ENCODE measurements at places on chromosomes 5 and 9.

- no peak for DNase-seq
These were observed 99.6 kb downstream of the DOCK2 start for GRCh38 chr5:169736653-169737052.

DNA sequence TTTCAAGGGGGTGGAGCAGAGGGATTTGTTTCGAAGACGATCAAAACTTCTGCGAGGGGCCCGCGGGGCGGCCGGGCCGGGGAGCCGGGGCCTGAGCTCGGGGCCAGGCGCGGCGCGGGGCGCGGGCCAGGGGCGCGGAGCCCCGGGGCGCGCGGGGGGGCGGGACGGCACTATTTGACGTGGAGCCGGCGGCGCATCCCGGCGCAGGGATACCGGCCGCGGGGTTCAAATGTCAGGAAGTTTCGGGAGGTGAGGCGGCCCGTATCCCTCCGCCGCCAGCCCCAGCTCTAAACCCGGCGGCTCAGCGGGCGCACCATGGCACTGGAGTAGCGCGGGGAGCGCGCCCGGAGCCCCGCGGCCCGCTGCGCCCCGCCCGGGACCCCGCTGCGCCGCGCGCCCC lies at the start of gene LMX1B:
Gene LMX1B, plus strand, starts transcription at position 278 of the 400 bp plus-strand sequence. CDS start 522 bp downstream, outside the sequence.
- DNase-seq = no peak

GRCh38 chr5:154477382-154478223 lies 424 bp downstream of the HAND1 start:
- DNase-seq = no peak

GRCh38 chr5:170546282-170546681 lies 42.5 kb downstream of the KCNIP1 start:
- DNase-seq = no peak

DNA sequence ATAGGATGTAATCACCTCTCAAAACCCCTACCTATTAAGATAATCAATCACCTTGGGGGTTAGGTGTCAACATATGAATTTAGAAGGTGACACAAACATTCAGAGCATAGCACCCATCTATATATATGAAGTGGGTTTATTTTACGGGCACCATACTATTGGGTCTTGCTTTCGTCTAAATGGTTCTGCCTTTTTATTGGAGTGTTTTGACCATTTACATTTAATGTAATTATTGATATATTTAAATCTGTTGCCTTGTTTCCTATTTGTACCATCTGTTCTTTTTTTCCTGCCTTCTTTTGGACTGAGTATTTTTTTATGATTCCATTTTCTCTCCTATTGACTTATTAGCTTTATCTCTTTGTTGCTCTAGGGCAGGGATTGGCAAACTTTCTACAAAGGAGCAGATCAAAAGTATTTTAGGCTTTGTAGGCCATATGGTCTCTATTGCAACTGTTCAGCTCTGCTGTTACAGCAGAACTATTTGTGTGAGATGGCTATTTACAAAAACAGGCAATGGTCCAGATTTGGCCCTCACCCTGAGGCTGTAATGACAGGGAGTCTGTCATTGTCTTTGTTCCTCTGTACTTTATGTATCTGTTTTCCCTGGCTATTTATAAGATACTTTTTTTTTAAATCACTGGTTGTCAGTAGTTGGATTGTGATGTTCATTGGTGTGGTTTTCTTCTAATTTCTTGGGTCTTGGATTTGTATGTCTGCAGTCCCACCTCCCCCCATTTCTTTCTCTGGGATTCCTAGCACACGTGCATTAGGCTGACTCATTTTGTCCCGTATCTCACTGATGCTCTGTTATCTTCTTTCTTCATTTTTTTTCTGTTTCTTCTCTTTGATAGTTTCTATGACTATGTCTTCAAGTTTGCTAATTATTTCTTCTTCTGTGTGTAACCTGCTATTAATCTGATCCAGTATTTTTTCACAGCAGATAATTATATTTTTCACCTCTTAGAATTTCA lies 127.1 kb downstream of the DAB2IP start:
- DNase-seq = no peak

GRCh38 chr5:1881098-1881572 lies 1.6 kb downstream of the IRX4 start:
- no peak for DNase-seq

GRCh38 chr5:14131855-14132503 lies 11.2 kb upstream of the TRIO start:
- DNase-seq = no peak

DNA sequence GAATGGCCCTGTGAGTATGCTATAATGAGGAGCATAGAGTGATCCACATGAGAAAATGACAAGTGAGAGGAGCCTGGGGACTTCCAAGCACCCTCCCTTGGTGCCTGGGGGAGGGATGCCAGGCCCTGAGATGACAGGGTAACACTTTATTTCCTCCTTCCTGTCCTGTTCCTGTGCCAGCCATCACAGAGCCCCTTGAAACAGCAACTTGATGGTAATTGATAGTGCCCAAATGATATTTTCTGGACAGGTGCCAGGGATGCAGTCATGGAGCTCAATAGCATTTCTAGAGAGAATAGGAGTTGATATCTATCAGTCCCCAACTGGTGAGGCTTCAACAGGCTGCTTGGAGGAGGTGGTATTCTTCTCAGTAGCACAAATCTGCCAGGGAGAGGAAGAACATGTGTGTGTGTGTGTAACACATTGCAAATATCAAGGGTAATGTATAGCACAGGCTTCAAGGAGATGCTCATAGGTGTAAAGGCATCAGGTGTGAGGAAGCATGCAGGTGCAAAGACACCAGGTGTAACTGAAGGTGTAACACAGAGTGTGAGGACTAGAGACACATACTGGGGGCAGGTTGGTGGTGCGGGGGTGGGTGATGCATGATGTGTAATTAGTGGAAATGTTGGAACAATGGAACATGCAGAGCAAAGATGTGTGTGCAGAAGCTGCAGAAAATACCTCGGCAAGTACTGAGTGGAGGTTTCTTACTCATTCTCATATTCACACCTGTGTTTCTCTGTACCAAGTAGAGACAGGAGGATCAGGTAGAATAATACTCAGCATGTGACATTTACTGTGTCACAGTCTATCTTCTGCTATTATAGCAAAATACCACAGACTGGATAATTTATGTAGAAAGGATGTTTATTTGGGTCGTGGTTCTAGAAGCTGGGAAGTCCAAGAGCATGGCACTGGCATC lies 18.1 kb upstream of the WWC1 start:
- DNase-seq = no peak

- no peak for DNase-seq
These were observed 324.6 kb upstream of the TYRP1 start for GRCh38 chr9:12368569-12368968.

GRCh38 chr5:138601444-138601843 lies 26.2 kb upstream of the HSPA9 start:
- no peak for DNase-seq

DNA sequence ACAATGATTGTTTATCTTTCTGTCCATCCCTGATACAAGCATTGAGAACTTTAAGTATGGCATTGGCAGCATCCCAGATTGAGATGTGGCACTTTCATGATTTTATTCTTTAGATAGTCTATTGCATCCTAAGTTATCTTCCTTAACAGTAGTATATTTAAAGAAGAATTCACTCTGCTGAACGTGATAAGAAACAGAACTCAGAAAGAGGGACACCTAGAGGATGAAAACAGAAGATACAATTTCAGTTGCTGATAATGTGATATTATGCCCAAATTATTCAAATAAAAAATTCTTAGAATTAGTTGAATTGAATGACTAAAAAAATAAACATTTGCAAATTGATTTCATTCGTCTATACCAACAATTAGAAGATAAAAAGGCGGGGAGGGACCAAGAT lies 218.1 kb upstream of the DMRTA1 start:
- no peak for DNase-seq

- no peak for DNase-seq
These were observed 129.0 kb upstream of the ALDH1B1 start for GRCh38 chr9:38263532-38263931.

- DNase-seq = no peak
These were observed 122.2 kb upstream of the ITGA1 start for GRCh38 chr5:52665559-52665958.

DNA sequence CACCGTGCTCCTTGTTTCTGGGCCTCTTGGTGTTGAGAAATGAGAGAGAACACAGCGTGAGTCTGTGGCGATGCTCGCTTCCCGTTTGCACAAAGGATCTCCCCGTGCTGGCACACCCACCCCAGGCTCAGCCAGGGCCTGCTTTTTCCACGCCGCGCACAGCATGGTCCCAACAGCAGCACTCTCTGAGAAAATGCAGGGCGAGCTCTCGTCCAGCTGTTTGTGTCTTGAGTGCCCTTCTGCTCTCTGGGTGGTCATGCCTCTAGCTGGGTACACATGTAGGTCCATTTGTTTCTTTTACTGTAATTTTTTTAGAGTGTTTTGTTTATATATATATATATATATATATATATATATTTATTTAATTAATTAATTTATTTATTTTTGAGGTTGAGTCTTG lies 26.6 kb downstream of the FBXW5 start:
- DNase-seq = no peak

DNA sequence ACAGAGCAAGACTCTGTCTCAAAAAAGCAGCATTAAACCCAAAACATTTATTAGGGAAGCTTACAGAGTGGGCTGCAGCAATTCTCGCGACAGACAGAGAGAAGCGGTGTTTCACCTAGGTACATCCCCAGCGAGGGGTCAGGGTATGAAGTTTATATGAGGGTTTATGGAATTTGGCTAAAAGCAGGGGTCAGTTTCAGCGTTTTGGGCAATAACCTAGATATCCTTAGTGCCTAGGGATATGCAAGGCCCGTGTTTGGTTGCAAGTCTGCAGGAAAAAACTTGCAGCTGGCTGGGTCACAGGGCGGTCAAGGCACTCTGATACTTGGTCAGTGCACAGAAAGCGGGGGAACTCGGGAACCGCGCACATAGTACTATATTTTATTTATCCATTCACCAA lies 649 bp upstream of the GLE1 start:
- DNase-seq = no peak

DNA sequence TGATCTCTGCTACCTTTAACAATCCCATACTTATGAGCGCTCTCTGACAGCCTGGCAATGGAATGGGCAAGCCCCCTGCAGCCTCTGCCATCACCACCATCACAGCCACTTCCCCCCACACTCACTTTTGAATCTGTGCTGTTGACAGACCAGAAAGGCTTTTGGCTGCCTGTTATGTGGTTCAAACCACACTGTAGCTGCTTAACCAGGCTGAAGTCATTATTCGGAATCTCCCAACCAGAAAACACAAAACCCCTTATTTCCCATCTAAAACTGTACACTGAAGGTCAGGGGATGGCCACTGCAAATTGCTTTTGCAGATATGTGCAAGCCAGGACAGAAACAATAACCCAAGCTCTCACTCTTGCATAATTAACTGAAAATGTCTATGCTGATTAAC lies 35.8 kb downstream of the PTCH1 start:
- DNase-seq = no peak

DNA sequence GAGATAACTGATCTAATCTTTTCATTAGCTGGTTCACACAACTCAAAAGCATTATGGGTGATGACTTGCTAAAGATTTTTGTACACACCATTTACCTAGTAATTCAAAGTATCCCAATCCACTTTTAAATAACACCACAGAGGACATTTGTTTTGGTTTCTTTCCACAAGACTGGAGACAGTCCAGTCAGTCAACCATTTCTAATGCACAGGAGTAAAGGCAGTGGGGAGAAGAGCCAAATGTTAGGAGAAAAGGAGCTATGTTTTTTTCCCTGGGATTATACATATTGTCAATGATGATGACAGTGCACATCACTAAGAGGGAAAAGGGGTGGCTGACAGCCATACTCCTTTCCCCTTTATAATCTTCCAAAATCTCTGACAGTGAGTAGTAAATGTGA lies 240.9 kb downstream of the GABRB2 start:
- no peak for DNase-seq

DNA sequence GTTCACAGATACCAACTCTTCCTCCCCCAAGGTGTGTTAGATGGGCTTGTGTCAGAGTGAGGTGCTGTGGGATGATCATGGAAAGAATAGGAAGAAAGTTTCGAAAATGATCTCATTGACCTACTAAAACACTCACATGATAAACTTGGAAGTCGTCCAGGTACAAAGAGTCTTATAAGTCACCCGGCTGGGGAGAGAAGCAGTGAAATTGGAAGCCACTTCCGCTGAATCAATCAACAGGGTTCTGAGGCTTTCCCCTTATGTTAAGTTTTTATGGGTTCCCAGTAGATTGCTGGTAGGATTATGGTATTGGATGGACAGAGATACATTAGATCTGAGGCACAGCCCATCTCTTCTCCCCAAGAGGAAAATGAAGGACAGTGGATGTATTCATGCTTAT lies 218.8 kb upstream of the MSX2 start:
- no peak for DNase-seq

DNA sequence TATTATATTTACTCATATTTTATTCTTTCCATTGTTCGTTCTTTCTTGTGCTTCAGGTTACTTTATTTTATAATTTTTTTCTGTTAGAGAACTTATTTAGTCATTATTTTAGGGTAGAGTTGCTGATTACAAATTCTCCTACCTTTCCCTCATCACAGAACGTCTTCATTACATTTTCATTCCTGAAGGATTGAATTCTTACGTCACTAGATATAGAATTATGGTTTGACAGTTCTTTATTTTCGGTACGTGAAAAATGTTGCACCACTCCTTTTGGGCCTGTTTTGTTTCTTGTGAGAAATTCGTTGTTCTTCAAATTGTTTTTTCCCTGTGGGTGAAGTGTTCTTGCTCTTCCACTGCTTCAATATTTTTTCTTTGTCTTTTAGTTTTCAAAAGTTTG lies 20.8 kb upstream of the OR2S2 start:
- no peak for DNase-seq

GRCh38 chr5:24291916-24292315 lies 352.9 kb downstream of the CDH10 start:
- no peak for DNase-seq

- DNase-seq = no peak
These were observed 1290.3 kb upstream of the CDH9 start for GRCh38 chr5:28328681-28329080.

DNA sequence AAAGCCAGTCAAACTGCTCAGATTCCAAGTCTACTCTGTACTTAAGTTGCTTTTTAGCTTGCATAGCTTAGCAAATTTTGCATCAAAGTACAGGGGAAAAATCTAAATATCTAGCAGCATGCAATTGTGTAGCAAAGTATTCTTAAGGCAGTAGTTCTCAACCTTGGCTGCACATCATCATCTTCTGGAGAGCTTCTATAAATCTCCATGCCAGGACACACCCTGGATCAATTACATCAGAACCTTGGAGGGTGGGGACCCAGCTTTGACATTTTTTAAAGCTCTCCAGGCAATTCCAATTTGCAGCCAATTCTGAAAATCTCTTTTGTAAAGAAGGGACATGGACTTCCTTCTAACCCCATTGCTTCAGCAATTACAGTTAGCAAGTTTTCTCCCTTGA lies 187.5 kb downstream of the SNCAIP start:
- no peak for DNase-seq

Data from stimulated activated CD8-positive, alpha-beta memory T cell treated with anti-CD3 and anti-CD28 coated beads, Interleukin-4, amount 100 ng/mL, for 4 hours (primary cell).